G401 (cell line): ENCODE measurements at places on chromosomes 3 and 15. TPM values are rescaled to one million over a fixed set of nuclear protein-coding genes. Genes with fewer than 3 reads are reported as not detected.

DNA sequence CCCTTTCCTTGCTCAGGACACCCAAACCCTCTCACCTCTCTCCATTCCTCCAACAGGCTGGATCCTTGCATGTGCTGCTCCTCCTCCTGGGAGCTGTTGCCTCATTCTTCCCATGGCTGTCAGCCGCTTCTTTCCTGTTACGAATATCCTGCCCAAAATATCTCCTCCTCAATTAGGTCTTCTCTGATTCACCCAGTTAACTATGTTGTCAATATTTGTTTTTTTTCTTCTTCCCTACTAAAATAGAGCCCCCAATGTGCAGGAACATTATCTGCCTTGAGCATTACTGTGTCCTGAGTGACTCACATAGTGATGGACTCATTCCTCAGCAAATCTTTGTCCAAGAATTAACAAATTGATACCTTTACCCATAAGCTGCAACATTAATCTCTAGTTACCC is 357.2 kb downstream of the CLSTN2 start:
- DNase-seq, result no peak

DNA sequence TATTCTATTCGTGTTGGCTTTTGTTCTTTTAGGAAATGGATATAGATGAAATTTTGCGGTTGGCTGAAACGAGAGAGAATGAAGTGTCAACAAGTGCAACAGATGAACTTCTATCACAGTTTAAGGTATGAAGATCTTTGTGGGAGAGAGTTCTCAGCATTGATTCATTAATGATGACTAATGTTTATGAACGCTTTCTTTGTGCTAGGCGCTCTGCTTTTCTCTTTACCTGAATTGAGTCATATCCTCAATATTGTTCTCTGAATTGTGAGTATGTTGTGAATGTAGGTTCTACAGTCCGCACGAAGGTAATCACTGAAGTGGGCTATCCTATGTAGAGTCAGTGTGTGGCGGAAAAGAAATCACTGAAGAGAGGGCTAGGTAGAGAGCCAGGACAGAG is 81.2 kb downstream of the CHD2 start:
- no peak for DNase-seq

GRCh38 chr3:189344996-189345395 is 173.2 kb downstream of the TPRG1 start:
- DNase-seq, result no peak

DNA sequence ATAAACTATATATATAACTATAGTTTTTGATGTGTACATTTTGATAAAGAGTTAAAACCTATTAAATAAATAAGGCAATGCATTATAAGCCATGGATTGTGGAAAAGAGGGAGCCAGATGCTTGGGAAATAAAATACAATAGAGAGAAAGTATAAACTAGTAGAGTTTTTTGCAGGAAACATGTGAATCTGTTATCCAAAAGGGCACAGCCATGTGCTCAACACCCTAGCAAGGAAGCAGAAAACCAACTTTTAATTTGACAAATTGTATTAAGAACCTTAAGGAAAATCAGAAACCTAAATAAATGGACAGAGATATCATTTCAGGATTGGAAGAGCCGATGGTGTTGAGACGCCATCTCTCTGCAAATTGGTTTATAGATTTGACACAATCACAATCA is 63.5 kb downstream of the ITGB5 start:
- no peak for DNase-seq

Gene EIF4E3
- not detected in 2 replicates for total RNA-seq

Gene SLC2A2
- total RNA-seq, result not detected in 2 replicates

Gene FBN1
- 15.3 and 17.2 TPM in 2 replicates for total RNA-seq

Gene ROPN1B
- not detected in 2 replicates for total RNA-seq

Gene SCN10A
- not detected in 2 replicates for total RNA-seq
